NCI-H748 treated with DMSO at 0.1 percent for 48 hours (cell line): ENCODE measurements at places on chromosomes 5 and 9.

- no peak for DNase-seq
These were observed 60.9 kb upstream of the GDNF start for GRCh38 chr5:37900692-37901091.

DNA sequence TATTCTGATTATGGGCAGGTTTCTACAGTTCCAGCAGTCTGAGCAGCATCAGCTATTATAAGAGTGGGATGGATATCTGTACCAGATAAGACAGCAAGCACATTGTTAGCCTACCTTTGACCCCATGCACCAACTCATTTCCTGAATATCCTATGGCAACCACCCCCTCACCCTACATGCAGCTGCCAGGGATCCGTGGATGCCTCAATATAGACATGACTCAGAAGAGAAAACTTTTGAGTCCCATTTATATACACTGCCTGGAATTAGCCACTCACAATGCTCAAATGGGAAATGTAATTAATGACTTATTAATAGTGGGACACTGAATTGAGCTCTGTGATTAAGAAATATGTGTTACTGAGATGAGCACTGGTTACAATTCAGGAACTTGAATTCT, 124.4 kb downstream of the SSBP2 start:
- DNase-seq: no peak

DNA sequence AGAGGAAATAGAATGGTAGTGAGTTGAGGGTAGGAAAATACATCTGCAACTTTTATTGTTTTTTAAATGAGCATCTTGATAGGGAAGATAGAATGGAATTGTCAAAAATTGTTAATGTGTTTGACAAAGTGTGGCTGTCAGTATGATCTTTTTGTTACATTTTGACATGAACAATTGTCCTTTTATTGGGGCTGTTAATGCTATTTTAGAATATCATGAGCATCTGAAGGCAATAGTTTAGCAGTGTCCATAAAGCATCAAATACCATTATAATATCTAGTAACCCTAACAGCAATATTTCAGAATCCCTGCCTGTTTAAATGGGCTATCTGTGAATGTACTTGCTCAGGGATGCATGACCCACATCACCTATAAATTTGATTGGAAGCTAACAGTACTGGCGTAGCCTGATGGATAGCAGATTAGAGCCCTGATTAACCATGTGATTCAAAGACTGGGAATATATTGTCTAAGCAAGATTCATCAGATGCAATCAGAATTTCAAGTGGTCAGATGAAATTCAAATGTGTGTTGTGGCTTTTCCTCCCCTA, 37.8 kb downstream of the TLE4 start:
- DNase-seq: no peak

- peak; percentile 35 for DNase-seq
These were observed at the start of gene AFAP1L1 for GRCh38 chr5:149271716-149272563. Gene AFAP1L1, plus strand, starts transcription at chr5:149271859. Its CDS starts 110 bp downstream, at chr5:149271969.

DNA sequence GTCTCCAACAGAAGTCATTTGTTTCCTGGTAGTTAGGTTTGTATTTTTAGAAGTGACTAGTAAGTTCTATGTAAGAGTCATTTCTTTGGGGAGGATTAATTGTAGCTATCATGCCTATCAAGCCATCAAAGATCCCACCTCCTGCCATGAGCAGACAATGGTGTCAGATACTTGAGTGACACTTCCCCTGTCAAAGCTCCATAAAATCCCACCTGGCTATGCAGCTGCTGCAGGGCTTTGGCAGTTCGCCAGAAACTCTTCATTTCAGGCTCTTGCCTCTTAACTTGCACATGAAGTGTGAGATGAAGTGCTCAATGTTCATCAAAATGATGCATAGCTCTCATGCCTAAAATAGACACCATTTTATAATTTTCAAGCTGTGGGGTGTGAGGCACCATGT, 312.1 kb downstream of the CDH12 start:
- DNase-seq: peak; percentile 96

- no peak for DNase-seq
These were observed 339.1 kb upstream of the PRR16 start for GRCh38 chr5:120124961-120125360.

DNA sequence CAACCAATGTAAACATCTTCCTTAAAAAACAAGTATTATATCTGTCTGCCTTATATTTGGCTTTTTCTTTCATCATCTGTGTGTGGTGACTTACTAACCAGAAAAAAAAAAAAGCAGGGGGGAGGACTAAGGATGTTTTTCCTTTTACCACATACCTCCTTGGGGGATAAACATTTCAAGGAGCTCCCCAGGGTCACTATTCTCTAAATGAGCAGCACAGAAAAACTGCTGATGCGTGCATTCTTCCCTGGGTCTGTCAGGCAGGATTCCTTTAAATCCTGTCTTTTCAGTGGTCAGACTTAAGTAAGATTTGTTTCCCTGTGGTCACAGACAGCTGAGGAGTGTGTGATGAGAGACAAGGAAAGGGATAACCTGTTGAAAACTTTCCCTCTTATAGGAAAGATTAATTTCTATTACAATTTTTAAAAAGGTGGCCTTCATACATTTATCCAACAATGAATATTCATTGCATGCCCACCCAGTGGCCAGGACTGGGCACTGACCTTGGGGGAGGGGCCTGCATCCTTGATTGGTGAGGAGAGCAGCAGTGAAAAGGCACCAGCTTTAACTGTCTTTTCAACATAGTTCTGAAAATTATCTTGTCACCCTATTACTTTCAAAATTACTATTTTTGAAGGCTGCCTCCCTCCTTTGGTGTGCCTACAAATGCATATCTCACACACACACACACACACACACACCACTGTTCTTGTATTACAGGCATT, 123.1 kb downstream of the TLE4 start:
- no peak for DNase-seq

DNA sequence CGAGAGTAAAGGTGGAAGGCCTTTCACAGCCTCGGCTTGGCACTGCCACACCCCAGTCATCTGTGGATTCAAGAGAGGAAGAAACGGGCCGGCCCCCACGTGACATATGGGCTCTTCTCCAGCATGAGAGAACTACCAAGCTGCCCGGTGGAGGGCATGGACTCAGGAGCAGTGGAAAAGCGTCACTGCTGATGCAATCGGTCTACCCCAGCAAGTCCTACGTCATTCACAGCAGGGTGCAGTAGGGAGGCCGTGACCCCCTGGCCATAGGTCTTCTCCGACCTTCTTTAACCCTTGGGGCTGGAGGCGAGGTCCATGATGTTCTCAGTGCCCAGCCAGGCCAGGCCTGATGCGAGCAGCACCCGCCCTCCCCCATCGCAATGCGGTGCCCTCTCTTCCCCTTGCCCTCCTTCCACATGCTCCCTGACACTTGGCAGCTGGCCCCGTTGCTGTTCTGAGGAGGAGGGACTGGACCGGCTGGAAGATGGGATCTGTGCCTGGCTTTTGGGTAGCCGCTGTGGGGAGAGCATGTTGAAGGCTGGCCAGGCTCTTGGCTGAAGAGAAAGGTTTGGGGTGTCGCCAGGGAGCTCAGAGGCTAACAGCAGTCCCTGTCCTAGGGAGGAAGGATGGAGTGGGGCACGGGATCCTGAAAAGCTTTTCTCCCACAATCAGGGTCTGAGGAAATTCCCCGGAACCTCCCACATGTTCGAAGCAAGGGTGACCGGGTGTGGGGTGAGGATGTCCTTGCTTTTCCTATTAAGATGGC, 89.8 kb downstream of the LIFR start:
- no peak for DNase-seq

DNA sequence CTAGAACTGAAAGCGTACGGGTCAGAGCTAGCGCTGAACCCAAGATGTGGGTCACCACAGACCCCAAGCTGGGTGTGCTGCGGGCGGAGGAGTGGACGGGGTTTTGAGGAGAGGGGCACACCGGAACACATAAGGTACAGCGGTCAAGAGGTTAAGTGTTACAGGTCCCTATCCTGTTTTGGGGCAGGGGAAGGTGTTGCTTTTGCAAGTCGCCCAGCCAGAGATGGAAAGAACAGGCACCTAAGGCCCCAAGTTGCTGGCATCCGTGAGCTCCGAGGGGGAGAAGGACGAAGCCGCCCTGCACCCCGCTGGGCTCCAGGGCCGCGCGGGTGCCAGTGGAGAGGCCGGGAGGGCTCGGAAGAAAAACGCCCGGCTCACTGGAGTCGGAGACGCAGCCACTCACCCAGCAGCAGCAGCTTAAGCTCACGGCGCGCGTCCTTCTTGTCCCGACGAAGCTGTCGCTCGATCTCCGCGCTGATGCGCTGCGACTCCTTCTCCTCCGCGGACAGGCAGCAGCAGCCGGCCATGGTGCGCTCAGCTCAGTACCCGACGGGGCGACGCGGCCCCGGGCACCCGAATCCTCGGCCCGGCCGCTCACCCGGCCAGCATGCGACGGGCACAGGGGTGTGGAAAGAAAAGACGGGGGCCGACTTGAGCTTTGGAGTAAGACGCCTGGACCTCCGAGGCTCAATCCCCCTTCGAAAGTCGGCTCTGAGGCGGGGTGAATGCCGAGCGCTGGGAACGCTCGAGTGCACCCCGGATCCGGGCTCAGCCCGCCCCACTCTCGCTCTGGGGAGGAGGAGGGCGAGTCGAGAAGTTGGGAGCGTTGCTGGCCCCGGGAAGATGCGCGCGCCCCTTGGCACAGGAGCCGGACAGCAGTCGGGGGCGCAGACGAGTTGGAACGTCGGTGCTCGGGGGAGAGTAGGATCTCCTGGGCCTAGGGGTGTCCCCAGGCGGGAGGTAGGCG, 572 bp downstream of the GNA14 start:
- DNase-seq: no peak

DNA sequence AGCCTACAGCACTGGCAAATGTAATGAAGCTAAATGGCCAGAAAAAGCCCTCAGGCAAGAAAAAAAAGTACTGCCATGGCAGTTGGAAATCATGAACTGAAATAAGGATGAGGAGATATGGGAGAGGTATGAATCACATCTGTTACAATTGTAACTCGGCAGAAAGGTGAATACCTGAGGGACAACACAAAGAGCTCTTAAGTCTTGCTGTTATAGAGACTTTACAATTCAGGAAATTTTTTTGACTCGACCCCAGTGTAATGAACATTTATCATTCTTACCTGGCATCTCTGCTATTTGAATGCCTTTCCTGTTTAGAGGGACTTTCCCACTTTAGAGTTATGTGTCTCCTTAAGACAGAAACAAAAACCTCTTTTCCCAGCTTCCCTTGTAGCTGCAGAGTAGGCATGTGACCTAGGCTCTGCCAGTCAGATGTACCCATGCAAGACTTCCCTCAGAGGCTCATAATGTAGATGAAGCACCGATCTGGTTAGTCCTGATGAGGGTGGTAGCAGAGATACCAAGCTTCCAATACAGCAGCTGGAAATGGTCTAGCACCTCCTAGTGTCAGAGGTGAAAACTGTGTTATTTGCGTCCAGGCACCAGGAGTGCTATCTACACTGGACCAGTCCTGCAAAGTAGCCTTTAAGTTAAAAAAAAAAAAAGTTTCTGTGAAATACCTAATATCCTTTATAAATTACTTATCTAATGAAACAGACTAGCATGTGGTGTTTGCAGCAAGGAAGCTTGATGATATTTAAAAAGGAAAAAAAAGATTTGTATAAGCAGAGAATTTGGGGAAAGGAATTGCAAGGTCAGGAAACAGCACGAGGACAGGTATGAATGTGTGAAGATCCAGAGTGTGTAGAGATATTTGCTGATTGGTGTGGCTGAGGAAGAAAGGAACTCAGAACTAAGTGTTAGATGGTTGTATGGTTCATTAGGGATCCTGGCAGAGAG, 146.9 kb upstream of the SLC1A3 start:
- DNase-seq: no peak

DNA sequence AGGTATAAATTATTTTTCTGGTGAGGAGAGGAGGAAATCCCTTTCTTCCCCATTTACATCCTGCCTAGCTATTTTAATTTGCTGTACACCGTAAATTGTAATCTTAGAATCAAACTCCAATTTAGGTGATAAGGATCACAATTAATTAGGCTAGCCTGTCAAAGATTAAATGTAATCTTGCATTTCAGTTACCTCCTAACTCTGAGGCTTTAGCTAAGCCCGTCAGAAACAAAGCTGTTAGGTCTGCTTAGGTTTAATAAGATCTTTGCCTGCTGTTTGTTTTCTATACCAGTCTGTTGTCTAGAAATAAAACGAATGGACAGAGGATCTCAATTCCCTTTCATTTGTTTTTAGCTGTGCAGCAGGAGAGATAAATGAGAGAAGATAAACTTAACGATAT, 51.5 kb downstream of the PIK3R1 start:
- DNase-seq: no peak

DNA sequence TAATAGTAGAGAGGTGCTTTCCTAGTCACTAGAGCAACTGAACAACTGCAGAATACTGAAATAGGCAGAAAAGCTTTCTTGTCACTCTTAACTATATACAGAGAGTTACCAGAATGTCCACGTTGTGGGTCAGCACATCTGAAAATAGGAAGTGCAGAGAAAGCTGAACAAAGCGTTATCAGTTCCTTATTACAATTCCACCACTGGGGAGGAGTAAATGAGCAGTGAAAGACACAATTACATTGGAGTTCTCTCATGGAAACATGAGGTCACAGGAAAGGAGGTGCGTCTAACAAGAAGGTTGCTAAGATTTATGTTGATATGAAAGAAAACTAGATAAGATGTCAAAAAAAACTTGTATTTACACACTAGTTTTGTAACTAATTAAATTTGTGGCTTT, 461.9 kb upstream of the COX7C start:
- DNase-seq: no peak

DNA sequence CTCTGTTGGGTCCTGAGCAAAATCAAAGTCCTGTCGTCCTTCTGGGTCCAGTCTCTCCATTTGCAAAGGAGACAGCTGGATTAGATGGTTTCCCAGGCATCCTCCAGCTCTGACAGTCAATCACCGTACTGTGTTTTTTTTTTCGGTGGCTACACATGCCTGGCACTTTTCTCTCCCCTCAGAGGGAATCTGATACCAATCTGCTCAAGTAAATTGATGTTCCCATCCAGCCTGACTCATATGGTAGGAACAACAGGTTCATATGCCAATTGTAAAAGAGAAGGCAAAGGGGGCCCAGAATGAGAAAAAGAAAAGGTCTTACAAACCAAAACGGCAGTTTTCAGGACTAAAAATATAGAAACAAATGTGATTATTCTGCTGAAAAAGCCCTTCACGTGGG, 1.2 kb downstream of the FBXO10 start:
- no peak for DNase-seq

GRCh38 chr5:137667341-137667740, 68.5 kb downstream of the KLHL3 start:
- DNase-seq: no peak

DNA sequence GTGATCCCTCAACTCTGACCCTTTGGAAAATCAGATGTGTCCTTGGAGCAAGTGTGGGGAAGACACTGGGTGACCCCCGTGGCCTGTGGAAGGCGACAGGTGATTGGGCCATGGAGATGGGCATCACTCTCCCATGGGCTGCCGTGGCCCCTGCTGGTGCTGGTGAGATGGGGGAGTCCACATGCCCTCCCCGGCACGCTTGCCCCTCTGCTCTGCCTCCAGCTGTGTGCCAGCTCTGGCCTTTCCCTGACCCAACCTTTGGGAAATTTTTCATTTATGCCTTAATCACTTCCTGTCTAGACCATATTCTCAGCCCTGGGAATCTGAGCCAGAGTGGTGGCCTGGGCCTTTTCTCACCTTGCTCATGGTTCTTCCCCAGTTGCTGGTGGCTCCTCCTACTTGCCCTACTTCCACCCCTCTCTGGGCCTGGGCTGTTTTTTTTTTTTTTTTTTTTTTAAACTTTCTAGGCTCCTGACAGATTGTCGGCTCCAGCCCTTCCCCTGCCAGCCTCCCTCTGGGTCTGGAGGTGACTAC, 56.6 kb downstream of the RGS3 start:
- DNase-seq: no peak

GRCh38 chr5:179409806-179410205, 64.5 kb upstream of the ADAMTS2 start:
- DNase-seq: no peak
